ENCODE measurements at places on chromosomes 11 and 22.

DNA sequence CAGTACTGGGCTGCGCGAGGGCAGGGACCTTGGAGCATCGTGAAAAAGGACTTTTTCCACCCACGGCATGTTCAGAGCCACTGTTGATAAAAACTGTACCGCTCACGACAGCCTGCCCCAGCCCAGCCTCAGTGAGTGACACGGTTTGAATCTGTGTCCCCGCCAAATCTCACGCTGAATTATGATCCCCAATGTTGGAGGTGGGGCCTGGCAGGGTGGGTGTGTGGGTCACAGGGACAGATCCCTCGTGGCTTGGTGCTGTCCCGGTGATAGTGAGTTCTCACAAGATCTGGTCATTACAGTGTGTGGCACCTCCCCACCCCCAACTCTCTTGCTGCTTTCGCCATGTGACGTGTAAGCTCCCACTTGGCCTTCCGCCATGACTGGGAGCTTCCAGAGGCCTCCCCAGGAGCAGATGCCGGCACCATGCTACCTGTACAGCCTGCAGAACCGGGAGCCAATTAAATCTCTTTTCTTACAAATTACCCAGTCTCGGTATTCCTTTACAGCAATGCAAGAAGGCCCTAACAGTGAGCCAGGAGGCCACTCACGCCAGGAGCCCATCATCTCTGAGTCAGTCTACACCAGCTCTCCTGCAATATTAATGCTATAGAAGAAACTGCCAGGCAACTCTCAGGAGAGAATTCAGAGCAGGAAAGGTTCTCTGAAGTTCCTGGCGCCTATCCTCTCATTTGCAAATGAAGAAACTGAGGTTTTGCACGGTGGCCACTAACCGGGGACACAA lies 1.3 kb downstream of the TOLLIP start:
- no peak for DNase-seq

GRCh38 chr11:102168481-102168880 lies 58.2 kb downstream of the YAP1 start:
- no peak for DNase-seq

DNA sequence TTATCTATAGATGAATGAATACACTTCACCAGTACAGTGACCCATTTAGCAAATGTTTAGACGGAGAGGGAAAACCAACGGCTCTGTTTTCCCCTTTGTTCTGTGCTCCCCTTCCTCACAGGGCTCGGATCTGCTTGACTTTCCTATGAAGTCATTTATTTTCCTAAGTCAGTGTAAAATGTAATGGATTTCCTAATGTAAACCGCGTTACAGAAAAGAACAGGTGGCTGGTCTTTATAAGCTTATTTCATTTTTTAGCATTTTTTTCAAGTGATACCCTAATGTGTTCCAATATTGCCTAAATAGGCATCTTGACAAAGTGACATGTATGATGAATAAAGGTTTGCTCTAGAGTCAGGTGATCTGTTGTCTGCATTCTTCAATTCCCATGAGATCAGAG lies 207.5 kb downstream of the PGR start:
- no peak for DNase-seq

DNA sequence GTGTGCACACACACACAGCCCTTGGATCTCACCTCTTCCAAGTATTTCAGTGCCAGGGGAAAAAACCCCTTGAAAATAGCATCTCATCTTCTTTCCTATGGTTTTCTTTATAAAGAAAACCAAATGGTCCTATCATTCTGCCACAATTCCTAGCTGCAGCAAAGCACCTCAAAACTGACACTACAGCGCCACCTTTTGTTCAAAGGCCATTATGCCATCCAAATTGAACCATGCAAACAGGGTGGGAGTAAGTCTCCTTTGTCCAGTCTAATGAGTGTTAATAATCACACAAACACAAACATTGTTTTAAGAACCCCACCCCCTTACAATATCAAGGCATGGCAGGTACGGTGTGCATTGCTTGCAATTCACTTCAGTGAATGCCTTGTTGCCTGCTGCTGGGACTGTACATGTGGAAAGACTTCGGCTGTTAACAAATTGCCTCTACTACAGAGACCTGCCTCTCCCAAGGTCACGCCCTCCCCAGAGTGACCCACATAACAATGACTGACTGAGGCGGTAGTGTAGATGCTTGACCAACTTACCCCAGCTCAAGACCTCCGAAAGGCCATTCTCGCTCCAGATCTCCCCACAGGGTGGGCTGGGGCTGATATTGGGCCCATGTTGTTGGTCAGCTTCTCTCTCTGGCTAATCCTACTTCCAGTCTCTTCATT lies 31.7 kb downstream of the FAM181B start:
- peak; percentile 76 for DNase-seq

DNA sequence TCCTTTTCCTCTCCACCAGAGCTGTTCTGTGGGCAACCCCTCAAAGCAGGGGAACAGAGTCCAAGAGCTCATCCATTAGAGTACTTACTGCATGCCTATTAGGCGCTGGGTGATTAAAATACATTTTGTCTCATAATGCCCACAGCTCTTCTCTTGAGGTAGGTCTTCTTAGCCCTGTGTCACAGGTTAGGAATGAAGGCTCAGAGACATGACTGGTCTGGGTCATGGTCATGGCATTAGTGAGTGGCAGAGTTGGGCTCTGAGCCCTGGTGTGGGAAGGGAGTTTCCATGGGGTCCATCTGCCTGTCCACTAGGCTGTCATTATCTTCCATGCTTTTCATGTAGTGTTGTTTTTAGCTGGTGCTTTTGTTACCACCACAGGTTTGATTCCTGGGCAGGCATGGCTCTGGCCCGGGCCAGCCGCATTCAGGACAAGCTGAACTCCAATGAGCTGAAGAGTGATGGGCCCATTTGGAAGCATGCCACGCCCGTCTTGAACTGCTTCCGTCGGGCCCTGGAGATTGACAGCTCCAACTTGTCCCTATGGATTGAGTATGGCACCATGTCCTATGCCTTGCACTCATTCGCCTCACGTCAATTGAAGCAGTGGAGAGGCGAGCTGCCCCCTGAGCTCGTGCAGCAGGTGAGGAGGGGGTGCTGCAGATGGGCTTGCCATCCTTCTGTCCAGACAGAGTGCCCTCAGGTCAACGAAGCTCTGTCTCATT lies 76.1 kb downstream of the CABIN1 start:
- DNase-seq, result no peak

DNA sequence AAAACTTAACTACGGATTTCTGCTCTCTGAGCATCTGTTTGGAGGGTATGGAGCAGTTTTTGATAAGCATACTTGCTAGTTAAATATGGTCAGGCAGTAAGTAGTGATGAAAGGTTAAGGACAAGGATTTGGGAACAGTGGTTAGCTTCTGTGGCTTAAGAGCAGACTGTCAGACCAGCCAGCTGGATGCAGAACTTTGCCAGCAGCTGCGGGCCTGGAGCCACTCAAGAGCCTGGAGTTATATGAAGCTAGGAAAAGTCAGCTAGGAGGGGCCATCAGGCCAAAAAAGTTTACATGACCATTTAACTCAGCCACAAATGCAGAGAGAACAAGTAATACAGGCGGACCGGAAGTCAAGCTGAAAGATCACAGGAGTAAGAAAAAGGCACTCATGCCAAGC lies 1817.7 kb downstream of the LRRC4C start:
- no peak for DNase-seq

- DNase-seq, result no peak
Observed at GRCh38 chr11:44315947-44316658, 6.2 kb upstream of the ALX4 start.

GRCh38 chr11:6618117-6619003 lies 862 bp downstream of the TPP1 start:
- peak; percentile 83 for DNase-seq

- DNase-seq, result no peak
Observed at GRCh38 chr11:123183391-123184099, 11.5 kb downstream of the CLMP start.

DNA sequence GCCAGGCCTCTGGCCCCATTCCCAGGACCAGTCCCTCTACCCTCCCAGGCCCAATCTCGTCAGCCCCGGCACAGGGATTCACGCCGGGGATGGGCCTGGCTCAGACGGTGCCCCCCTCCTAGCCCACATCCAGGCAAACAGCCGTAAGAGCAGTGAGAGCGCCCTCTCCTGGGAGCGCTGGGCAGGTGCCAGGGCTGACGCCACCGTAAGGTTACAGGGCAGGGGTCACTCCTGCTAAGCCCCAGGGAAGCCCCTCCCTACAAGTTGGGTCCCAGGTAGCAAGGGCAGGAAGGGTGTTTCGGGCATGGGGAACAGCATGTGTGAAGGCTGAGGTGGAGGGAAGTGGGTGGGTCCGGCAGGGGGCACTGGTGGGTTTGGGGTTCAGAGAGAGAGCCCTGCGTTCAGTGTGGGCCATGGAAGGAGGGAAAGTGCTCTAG lies 19.2 kb upstream of the PPARA start:
- DNase-seq, result no peak

- DNase-seq, result peak; percentile 79
Observed at GRCh38 chr11:67648140-67648795, 2.3 kb downstream of the ACY3 start.

DNA sequence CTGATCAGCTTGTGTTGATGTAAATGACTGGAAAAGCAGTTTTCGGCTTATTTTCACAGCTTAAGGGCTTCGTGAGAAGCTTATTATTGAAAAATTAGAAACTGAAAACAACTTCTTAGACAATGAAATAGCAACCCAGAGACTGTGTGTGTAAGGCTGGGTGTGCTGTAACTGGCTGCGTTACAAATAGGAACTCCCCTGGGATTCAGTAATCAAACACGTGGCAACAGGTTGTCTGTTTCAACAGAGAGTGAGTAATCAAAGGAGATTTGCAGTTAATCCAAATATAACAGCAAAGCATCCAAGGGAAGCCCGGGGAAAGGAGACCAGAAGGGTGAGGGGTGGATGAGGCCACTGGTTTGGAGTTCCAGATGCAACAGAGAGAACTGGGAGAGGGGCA lies 19.2 kb downstream of the NTM start:
- DNase-seq, result no peak

DNA sequence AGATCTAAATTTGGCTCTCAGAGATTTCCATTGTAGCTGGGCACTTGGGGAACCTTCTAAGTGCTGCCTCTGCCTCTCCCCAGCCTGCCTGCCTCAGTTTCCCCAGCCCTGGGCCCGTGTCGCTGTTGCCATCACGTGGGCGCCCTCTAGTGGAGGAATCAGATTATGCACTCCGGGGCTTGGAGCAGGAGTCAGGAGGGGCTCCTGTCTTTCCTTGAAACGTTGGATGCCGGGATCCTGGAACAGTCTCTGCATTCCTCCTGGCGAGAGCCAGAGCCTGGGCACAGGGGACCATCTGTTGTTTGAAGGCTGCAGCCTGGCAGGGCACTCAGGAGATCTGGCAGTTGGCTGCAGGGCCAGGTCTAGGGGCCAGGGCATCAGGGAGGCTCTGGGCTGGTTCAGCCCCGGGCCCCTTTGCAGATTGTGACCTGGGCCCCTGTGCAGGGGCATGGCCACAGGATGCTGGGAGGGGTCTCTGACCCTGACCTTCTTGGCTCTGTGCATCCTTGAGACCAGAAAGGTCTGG lies 71.6 kb downstream of the LRP5 start:
- peak; percentile 91 for DNase-seq

All from activated CD4-positive, alpha-beta T cell treated with anti-CD3 and anti-CD28 coated beads, Interleukin-2, amount 10 ng/mL, durations not matched to agents 24 days and 14 days (primary cell).